ENCODE measurements at places on chromosomes 1 and 21. TPM values are rescaled to one million over a fixed set of nuclear protein-coding genes. Genes with fewer than 3 reads are reported as not detected.
A peak's percentile ranks its signal among the peaks of the same experiment; 100 is the strongest.

- DNase-seq, result no peak
Measured at GRCh38 chr1:30194046-30194619, 529.3 kb downstream of the MATN1 start.

GRCh38 chr1:206694171-206695124 is 9.7 kb downstream of the MAPKAPK2 start:
- DNase-seq, result no peak

- DNase-seq, result peak; percentile 19
Measured at GRCh38 chr1:91020486-91020885, 1.3 kb downstream of the ZNF644 start.

DNA sequence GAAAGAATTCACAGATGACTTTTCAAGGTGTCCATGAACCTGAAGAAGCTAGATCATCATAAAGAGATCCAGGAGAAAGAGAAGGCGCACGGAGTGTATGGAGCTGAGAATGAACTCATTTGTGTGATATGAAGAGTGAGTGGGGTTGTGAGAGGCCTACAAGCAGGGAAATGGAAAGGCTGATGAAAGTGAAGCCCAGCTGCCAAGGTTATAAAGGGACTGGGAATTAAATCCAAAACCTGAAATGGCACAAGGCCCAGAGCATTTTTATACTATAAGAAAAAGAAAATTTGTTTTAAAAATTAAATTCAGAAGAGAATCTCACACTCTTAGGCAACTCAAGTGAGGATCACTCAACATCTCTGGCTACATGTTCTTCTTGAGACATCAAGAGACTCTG is 43.4 kb downstream of the HSD3B1 start:
- DNase-seq, result no peak

- DNase-seq, result no peak
Measured at GRCh38 chr1:244614879-244615278, 38.0 kb upstream of the DESI2 start.

GRCh38 chr21:21734088-21734487 is 735.9 kb downstream of the NCAM2 start:
- no peak for DNase-seq

- no peak for DNase-seq
Measured at GRCh38 chr1:192367436-192367835, 50.6 kb downstream of the RGS21 start.

GRCh38 chr1:13710086-13710485 is 10.1 kb downstream of the PRDM2 start:
- no peak for DNase-seq

GRCh38 chr1:89287181-89288050 is 14.8 kb upstream of the GBP5 start:
- no peak for DNase-seq

- peak; percentile 41 for DNase-seq
Measured at GRCh38 chr1:156816561-156817328, at the start of gene SH2D2A. Gene SH2D2A, minus strand, starts transcription at chr1:156816848. Its CDS starts 140 bp downstream, at chr1:156816708.

GRCh38 chr1:162004441-162004950 is 19.2 kb downstream of the OLFML2B start:
- no peak for DNase-seq

GPR52 gene
- 0.90 TPM for total RNA-seq

DCST1 gene
- total RNA-seq, result not detected

FMO5 gene
- 0.83 TPM for total RNA-seq

NIPAL3 gene
- total RNA-seq, result 123 TPM

GSTM5 gene
- 0.28 TPM for total RNA-seq
